ENCODE measurements at places on chromosomes 7 and 10.

DNA sequence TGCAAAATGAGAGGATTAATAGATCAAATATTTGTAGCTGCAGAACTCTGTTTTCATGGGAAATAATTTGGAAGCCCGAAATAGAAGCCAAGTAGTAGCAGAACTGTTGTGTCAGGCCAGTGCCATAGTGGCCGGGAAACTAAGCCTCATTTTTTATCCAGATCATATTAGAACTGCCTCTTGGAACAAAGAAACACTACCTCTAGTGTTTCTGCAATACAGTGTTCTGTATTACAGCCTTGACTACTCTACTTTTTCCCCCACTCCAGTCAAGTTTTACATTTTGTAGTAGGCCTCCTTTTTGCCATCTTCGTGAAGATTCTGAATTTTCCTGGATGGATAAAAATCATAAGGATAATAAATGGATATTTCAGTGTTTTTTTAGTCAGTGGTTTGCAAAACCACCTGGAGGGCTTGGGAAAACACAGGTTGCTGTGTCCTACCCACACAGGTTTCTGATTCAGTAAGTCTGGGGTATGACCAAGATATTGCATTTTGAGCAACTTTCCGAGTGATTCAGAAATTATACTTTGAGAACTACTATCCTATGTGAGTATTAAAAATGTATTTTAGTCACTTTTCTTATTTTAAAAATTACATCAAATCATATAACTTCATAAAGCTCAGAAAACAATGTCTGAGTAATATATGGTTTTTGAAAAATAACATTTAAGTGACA lies 326.2 kb upstream of the KAT6B start:
- DNase-seq = no peak

DNA sequence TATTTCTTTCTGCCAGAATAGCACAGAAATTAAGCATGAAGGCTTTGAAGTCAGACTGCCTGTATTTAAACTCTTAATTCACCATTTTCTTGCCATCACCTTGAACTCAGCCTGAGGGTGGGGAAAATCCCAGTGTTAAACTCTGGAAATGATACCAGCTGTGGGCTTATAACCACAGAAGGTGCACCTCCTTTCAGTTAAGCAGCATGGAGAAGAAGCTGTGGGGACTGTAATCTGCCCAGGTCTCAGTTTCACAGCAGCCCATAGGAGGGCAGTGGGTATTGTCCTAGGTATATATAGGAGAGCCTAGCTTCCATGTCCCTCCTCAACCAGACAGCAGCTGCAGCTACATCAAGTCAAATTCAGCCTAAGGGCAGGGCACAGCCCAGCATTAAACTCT lies 241.6 kb downstream of the HPSE2 start:
- no peak for DNase-seq

DNA sequence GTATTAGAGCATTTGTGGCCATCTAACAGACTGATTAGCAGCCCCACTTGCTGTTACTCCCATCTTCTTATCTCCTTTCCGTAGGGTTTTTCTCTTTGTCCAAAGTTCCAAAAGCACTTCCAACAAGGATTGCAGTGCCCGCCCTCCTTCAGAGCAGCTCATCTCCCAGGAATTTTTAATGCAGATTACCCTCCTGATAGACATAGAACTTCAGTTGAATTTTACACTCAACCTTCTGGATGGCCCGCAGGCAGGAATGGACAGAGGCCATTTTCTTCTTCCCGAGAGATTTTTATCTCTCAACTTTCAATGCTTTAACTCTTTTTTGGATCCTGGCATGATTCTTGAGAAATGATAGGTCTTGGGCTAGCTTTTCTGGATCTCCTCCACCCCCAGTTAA lies 23.3 kb downstream of the PRKG1 start:
- no peak for DNase-seq

DNA sequence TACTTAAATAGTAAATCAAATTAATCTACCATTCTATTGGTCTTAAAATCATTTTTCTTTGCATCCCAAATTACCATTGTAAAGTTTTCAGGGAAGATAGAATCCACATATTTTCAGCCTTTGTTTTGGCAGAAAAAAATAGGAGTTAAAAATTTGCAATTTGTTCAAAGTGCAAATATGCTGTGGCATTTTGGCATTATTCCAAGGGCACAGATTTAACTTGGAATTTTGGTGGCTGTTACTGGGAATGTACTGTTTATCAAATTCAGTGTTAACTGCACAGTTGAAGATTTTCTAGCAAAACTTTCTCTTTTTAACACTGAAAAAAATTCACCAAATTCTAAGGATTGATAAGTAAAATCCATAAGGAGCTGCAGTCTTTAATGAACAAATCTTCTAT lies 151.0 kb upstream of the HDAC9 start:
- DNase-seq = no peak

DNA sequence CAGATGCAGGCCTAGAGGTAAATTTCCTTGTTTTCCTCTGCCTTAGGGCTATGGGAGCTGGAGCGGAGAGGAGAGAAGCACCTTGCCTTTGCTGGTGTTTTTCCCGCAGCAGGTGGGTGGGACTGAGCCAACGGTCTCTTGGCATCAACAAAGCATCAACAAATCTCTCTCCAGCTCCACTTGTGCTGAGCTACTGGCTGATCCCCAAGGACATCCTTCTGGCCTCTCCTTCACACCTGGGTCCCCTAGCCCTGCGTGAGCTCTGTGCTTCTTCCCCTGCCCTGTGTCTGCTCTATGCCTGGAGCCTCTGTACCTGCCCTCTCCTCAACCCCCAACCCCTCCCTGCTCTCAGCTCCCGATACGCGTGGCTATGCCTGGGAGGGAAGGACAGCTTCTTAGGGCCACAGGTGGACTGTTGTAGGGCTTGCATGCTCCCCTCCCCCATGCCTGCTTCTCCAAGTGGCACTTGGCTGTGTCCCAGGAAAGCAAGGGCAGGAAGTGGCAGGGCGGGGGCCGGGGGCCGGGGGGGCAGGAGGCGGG lies 3.2 kb upstream of the CLDN4 start:
- DNase-seq = no peak

GRCh38 chr7:55497521-55497920 lies 74.8 kb downstream of the VOPP1 start:
- no peak for DNase-seq

- no peak for DNase-seq
Measured at GRCh38 chr7:46508583-46508982, 587.5 kb upstream of the IGFBP3 start.
